Skin of body (tissue), 3 donors: ENCODE measurements at places on chromosomes 7 and 10.

- no peak for DNase-seq
Measured at GRCh38 chr7:871900-872537, 4.3 kb upstream of the GET4 start.

DNA sequence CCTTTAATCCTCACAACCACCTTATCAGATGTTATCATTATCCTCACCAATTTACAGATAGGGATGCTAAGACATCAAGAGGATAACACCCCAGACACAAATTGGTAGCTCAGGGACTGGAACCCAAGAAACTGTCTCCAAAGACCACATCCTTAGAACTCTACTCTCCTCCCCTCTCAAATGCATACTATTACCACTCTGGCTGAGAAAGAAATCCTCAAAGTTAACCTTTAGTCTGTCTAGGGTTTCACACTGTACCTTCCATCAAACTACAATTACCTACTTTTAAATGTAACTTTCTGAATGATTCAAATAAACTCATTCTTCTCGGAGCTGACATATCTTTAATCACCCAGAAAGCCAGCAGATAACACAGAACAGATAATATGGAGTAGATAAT is 6.6 kb downstream of the EZH2 start:
- no peak for DNase-seq

DNA sequence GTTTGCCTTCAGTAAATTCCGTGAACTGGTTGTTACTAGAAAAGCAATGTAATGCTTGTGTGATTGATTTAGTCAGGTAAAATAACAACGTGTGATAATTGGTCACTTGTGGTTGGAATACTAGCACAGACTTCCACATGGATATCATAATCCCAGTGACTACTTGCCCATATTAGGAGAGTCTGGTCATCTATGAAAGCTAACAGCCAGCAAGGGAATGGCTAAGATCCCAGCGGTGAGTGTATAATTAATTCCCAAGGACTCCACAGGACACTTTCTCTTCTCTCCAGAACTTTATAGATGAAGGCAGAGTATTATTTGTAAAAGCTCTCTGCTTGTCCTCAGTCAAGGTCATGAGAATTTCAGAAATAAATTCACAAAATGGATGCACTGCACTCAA is 662.6 kb upstream of the TEX47 start:
- no peak for DNase-seq

DNA sequence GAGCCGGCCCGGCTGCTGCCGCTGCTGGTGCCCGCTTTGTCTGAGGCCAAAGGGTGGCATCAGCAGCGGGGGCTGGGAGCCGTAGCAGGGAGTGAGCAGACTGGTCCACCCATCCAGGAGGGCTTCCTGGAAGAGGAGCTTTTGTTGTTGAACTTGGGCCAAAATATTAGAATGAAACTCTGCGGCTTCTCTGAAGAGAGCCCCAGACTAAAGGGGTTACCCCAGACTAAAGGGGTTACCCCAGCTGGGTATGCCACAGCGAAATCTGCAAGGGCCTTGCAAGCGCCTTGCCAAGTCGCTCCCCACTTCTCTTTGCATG is 154.7 kb upstream of the ZMIZ1 start:
- no peak for DNase-seq
